ENCODE measurements at places on chromosomes 1 and 21.

GRCh38 chr1:101474039-101474665 is 237.3 kb downstream of the S1PR1 start:
- no peak for DNase-seq

DNA sequence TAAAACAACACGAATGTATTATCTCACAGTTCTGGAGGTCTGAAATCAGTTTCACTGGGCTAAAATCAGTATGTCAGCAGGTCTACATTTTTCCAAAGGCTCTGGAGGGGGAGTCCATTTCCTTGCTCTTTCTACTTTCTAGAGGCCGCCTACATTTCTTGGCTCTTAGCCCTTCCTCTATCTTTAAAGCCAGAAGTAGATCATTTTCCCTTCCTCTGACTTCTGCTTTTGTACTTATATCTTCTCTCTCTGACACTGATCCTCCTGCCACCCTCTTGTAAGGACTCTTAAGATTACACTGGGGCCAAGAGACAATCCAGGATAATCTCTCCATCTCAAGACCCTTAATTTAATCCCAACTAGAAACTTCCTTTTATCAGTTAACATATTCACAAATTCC is 41.4 kb downstream of the MSH4 start:
- DNase-seq, result no peak

DNA sequence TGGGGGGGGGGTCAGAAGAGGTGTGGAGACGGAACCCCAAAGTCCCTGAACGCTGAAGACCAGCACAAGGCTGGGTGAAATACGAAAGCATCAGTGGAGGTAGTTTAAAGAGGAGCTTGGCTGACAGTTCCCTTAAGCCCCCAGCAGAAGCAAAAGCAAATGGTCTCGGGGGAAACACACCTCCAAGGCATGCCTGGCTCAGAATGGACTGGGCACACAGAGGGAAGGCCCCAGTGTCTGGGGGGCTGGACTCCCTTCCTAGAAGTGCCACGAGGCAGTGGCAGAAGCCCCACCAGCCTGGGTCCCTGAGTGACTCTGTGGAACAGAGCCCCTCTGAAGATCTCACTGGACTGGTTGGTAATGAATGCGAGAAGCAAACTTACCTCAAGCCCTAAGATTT is 43.9 kb downstream of the UBE2G2 start:
- no peak for DNase-seq

DNA sequence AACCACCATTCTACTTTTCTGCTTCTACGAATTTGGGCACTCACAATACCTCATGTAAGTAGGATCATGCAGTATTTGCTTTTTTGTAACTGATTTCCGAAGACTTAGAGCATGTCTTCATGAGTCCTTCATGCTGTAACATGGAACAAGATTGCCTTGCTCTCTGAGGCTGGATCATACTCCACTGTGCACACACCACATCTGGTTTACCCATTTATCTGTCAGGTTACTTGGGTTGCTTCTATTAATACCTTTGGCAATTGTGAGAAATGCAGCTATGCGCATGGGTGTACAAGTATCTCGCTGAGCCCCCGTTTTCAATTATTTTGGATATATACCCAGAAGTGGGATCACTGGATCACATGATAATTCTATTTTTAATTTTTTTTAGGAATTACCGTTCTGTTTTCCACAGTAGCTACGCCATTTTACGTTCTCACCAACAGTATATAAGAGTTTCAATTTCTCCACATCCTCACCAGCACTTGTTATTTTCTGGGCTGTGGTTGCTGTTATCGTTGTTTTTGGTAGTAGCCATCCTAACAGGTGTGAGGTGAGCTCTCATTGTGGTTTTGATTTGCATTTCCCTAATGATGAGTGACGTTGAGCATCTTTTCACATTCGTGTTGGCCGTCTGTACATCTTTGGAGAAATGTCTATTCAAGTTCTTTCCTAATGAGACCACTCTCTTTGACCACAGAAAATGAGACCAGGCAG is 10.7 kb upstream of the SLC2A5 start:
- DNase-seq, result no peak

DNA sequence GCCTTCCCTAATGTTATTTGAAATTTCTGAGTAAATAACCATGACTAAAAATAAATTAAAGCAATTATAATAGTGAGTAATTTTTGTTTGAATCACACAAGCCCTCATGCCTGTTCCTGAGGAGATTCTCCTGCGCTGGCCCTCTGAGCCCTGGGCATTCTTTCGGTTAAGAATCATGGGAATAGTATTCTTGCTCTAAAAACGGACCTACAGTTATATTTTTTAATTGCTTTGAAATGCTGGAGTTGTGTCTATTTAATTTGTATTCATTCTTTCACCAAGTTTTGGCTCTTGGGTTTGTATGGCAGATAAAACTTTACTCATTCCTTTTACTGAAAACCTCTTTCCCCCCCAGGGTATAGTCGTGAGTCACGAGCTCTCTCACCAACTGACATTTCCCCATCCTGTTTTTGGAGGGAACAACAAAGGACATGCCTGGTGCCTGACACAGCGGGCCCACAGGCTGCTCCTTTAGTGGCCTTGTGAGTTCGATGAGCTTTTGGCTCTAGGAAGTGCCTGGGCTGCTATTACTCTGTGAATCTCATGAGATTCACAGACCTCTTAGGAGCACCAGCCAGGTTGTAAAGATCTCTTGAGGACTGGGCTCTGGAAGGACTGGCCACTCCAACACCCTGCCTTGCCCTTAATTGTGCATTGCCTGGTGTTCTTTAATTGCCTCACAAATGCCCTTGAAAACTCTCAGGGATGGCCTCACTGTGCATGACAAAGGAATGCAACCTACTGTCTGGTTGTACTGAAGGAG is 58.6 kb downstream of the DDR2 start:
- no peak for DNase-seq

DNA sequence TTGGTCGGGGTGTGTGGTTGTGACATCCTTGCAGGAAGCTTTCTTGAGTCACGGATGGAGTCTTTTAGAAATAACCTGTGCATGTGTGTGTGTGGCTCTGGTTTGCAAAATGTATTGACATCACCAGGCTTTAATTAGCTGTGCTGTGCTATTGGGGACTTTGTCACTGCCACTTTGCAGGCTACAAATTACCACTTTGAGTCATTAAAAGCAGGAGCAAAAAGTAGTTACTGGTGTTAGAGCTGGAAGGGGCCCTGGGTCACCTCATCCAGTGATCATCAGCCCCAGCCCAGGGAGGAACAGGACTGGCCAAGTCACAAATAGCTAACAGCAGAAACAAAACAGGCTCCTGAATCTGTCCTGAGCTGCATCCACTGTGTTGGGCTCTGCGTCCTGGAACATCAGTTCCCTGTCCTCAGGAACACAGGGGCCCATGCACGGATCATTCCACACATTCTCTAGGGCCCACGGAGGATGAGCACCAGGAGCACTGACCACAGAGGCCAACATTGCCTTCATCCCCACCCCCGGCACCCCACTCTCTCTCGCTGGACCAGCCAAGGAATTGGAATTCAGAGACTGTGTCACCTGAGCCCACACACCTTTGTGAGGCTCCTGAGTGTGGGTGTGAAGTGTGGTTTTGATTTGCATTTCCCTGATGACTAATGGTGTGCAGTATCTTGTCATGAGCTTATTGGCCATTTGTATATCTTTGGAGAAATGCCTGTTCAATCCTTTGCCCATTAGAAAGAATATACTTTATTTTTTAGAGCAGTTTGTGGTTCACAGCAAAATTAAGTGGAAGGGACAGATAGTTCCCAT is 280.1 kb upstream of the C1orf174 start:
- no peak for DNase-seq

DNA sequence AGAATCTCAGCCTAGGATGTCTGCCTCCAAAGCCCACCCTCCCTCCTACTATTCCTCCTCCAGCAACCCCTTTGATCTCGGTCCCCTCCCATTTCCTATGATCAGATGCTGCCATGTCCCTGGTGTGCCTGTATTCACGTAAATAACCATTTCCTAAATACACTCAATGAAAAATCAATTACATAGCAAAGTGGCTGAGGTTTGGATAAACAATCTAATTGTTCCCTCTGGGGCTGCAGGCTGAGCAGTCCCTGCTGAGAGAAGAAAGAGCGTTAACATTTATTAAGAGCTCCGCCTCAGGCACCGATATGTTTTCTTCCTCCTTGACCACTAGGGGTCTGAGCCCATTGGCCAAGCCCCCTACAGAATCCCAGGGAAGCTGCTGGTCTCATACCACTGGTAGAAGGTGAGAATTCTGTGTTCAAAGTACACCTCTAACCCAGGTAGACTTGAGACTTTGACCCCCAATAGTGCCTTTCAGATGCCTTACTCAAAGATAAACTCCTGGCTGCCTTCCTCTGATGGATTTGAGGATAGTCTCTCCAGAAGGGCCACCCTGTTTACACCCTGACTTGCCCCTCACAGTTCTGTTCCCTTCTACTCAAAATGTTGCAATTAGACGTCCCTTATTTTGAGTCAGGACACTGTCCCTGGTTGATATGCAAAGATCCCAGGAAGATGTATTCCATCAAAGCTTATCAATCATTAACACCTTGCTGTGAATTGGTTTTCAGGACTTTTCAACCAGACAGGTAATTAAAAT is 33.9 kb upstream of the CAMK1G start:
- no peak for DNase-seq

- no peak for DNase-seq
Measured at GRCh38 chr1:63713627-63714481, 60.0 kb upstream of the ROR1 start.

GRCh38 chr1:212628813-212629415 is 20.4 kb downstream of the ATF3 start:
- DNase-seq, result no peak

DNA sequence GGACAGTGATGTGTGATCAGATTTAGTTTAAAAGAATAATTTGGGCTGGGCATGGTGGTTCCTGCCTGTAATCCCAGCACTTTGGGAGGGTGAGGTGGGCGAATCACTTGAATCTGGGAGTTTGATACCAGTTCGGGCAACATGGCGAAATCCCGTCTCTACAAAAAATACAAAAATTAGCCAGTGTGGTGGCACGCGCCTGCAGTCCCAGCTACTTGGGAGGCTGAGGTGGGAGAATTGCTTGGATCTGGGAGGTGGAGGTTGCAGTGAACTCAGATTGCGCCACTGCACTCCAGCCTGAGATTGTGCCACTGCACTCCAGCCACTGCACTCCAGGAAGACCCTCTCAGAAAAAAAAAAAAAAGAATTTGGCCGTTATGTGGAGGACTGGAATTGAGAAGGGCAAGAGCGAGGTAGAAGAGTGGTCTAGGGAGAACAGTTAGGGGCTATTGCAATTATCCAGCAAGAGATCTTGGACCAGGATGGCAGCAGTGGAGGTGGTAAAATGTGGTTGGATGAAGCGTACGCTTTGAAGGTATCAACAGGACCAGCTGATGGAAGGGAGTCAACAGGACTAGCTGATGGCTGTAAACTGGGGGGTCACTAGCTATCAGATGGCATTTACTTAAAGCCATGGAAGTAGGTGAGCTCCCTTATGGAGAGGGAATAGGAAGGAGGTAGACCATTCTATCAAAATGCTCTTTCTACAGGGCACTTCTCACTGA is 9.6 kb downstream of the BTBD19 start:
- DNase-seq, result no peak

GRCh38 chr1:76093522-76094312 is 19.2 kb downstream of the ST6GALNAC3 start:
- DNase-seq, result no peak

GRCh38 chr1:236247286-236247685 is 34.5 kb downstream of the ERO1B start:
- DNase-seq, result no peak

GRCh38 chr1:36448530-36449056 is 1.7 kb downstream of the OSCP1 start:
- DNase-seq, result no peak

DNA sequence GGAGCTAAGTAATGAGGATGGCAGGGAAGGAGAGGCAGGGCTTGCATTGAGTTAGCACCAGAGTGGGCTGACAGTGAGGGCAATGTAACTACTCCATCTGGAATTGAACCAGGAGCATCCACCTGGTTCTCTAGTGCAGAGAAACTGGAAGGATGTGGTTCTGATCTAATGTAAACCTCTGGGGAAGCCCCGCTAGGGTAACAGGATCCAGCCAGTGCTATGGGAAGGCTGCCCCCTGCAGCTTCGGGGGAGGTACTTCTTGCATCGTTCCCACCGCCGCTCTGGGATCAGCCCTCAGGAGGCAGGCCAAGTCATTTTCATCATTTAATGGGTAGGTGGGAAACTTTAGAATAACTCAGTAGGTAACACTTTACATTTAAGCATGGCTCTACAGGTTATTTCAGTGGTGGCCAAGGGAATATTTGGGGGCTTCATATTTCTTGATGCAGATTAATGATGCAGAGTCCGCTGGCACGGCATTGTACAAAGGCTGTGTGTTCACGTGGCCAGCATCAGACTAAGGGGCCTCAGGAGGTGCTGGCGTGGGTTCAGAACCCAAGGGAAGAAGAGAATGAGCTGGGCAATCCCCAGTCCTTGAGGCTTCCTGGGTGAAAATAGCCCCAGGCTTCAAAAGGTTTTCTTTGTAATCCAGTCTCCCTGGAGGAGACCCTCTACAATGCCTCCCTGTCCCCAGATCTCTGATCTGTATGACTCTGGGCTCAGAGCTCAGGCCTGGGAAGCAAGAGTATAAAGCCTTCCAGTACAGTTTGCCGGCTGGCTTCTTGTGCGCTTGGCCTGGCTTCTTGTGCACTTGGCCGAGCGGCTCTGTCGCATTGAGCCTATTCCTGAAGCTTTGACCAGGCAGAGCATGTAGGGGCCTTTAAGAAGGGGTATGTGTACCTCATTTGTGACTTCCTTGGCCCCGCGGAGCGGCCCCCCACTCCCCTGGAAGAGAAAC is 26.4 kb upstream of the KAZN start:
- no peak for DNase-seq

- DNase-seq, result no peak
Measured at GRCh38 chr1:165738794-165739193, 29.9 kb downstream of the TMCO1 start.

GRCh38 chr1:156618853-156619581 is at the start of gene HAPLN2:
Gene HAPLN2 (plus strand): TSS chr1:156619415. CDS start chr1:156623491, 4,076 bp downstream.
- no peak for DNase-seq

Data from stimulated activated CD4-positive, alpha-beta T cell treated with anti-CD3 and anti-CD28 coated beads, Interleukin-1b, Interleukin-23, amount 100 ng/mL, for 1 hour (primary cell).